ENCODE measurements at places on chromosomes 5 and 9.

DNA sequence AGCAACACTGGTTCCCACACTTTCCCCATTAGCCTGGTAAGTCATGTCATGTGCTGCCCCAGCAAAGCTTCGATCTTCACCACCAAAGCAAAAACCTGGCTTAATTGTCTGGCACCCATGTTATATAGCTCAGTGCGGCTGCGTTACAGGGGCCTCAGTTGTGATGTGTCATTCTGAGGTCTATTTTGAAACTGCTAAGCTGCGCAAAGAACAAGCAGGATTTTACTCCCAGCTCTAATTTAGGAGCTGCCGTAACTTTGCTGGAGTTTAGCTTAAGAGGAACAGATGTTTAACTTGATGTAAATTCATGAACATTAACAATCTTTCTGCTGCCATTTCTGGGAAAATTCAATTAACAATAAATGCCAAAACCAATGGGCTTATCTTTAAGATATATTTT lies 274.1 kb downstream of the HSPA4 start:
- DNase-seq: no peak

DNA sequence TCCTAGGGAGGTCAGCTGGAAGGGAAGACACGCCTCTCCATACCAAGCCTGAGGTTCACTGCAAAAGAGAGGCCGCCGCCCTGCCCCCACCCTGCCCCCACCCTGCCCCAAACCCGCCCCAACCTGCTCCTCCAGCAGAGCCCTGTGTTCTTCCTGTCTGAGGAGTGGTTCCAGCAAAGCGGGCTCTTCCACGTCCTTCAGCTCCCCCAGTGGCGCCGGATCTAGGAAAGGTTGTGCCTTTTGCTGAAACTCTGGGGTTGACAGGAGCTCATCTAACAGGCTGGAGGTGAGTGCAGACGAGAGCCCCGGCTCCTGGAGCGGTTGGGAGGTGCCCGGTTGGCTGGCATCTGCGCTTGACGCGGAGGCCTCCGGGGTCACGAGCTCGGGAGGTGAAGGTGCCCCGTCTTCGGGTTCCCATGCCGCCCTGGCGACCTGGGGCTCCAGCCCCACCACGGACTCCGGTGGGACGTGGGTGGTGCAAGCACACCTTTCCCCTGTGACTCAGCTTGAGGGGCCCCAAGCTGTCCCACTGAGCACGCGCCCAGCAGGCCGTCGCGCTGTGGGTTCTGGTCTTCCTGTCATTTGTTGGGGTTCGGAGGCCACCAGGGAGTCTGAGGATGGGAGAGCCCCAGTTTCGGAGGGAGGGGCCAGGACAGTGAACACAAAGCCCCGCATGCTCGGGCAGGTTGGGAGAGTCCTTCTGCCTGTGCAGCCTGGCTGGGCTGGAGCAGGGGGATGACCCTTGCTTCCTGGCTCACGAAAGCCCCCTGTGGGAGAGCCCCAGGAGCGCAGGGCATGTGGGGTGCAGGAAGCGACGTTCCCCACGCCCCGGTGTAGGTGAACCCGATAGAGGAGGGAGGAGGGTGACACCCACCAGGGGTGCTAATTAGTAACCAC lies 1467.1 kb downstream of the FOXD4L5 start:
- peak; percentile 23 for DNase-seq

- no peak for DNase-seq
These were observed 103.4 kb downstream of the MED10 start for GRCh38 chr5:6274846-6275543.

DNA sequence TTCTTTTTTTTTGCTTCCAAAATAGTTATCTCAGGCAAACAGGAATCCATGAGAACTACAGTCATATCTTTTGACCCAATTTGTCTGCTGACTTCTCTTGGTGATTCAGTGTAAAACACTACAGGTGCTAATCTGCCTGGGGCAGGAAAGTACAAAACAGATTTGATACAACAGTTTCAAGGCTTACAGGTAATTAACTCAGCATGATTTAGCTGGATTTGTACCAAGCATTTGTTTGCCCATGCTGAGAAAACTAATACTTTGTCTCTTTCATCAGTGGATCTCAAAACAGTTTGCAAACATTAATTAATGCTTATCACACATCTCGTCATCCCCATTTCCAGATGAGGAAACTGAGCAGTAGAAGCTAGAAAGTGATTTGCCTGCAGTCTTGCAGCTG lies 312.5 kb upstream of the SEMA6A start:
- no peak for DNase-seq

DNA sequence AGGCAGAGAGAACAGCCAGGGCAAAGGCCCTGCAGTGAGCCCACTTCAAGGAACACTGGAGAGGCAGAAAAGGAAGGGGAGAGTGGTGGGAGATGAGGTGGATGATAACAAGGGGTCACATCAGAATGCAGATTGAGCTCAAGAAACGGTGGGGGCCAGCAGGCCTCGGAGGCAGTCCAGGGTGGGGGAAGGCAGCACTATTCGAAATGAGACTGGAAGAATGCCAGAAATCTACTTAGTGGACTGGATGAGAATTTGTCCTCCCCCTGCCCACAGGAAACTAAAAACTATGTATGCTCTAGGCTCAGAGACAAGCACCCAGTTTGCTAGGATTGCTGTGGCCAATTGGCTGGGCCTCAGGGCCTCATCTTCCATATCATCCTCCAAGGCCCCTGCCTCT lies 148.7 kb downstream of the ADAMTS12 start:
- DNase-seq: no peak

DNA sequence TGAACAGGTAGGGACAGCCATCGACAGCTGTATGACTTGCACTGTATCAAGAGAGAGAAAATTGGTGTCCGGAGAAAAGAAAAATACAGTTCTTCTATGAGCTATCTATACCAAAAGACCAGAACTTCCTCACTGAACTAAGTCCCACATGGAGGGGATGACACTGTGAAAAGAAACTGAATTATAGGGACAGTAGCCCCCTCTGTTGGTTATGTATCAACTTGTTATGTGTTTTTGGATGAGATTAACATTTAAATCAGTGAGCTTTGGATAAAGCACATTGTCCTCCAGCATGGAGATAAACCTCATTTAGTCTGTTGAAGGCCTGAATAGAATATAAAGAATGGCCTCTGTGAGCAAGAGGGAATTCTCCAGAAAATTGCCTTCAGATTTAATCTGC lies 176.6 kb upstream of the SH3GL2 start:
- DNase-seq: peak; percentile 26

GRCh38 chr5:141805874-141806595 lies 72.2 kb downstream of the PCDH1 start:
- no peak for DNase-seq

GRCh38 chr5:143231973-143232812 lies 171.3 kb downstream of the NR3C1 start:
- no peak for DNase-seq

DNA sequence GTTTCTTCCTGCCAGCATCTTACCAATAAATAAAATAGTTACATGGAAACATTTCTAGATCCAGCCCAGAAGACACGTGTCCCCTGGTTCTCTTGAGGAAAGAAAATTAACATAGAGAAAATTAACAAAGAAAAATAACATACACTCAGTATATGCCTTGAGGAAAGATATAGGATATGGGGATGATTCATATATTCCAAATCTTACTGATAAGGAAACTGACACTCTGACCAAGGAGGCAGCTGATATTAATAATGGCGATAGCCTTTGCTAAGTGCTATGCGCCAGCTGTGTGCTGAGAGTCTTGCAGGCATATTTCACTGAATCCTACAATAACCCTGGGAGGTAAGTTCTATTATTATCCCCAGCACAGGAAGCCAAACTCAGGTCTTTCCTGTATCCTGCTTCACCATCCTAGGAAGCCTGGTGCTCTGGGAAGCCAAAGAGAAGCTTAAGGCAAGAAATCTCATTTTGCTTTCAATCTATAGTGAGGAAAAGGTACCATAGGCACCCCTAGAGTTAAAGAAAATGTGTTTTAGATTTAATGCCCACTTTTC lies 302.7 kb upstream of the NREP start:
- no peak for DNase-seq

DNA sequence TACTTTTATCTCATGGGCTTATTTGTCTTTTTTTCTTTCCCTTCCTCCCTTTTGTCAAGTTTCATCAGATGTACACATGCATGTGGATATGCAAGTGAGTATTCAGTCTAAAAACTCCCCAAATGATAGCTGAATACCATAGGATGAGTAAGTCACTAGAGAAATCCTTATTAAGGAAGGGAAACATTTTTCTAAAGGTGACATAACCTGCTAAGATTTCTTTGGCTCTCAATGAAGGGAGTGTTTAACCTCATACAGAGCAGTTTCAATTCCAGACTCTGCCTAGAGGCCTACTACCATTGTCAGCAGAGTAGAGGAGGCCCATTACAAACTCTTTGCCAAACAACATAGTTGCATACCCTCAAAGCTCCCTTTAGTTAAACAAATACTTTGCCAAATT lies 192.4 kb downstream of the ARHGEF28 start:
- peak; percentile 70 for DNase-seq

DNA sequence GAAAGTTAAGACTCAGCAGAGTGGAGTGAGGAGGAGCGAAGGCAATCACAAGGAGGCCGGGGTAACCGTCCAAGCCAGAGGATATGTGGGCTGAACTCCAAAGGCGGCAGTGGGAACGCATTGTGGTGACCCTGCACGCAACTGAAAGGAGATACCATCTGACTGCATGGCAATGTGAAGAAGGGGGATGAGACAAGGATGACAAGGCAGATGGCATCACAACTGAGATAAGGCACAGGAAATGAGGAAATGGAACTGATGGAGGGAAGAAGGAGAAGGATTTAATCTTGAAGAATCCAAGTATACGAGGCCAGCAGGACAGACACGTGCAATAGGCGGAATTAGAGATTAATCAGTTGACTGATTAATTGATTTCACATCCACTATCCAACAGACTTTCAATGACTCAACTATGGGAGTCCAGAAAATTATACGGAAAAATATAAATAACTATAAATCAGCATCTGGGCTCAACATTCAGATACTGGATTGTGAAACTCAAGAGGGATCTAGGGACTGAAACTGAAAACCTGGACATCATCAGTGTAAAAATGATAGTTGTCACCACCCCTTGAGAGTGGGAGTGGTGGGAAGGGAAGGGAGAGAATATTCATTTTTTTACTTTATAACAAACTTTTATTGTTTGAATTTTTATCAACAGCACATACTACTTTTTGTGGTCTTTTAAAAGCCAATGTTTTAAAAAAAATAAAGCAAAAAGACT lies 86.1 kb downstream of the ARL15 start:
- no peak for DNase-seq

GRCh38 chr5:155886311-155887031 lies 440.5 kb upstream of the SGCD start:
- DNase-seq: no peak

DNA sequence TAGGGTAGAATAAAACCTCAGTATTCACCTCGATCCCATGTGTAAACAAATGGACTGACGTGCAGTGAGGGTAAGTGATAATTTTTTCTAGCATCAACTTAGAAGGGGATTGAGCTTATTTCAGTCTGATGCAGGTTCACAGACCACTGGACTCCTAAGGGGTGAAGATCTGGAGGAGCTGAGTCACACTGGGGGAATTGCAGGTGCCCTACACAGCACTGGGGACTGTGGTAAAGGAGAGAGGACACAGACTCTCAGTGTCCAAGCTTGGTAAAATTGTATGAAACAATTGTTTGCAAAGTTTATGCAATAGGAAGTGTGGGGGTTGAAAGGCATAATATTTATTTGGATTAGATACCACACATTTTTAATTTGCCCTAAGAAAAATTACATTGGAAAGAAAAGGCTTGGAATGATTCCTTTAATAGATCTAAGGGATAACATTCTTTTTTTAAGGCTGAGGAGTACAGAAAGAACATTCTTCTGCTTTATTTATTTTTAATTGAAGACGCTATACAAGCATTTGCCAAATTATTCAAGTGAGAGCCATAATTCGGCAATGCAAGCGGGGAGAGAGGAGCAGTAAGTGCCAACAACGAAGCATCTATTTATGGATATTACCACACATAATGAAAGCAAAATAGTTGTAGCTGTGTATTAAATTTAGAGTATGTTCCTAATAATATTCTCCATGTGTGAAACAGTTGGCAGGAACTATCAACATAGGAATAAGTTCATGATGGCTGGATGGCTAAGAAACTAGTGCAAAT lies 766.9 kb upstream of the ADAMTS16 start:
- DNase-seq: no peak

DNA sequence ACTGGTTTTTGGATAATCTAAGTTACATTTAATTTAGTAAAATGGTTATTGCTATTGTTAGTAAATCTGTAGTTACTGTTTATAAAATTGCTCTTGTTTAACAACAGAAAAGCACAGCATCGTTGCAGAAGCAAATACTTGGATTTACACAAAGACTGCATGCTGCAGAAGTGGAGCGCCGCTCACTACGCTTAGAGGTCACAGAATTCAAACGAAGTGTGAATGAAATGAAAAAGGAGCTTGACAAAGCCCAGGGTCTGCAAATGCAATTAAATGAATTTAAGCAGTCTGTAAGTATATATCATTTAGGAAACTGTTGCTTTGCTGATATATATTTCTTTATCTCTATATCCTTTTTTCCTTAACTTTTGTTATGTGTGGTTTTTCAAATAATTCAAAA lies 226.0 kb downstream of the CCDC171 start:
- no peak for DNase-seq

GRCh38 chr5:75720882-75721281 lies 3.6 kb upstream of the POC5 start:
- DNase-seq: no peak

- no peak for DNase-seq
These were observed 5.8 kb downstream of the MFAP3 start for GRCh38 chr5:154044581-154044980.

GRCh38 chr9:35726931-35727330 lies 5.1 kb downstream of the TLN1 start:
- DNase-seq: peak; percentile 54

DNA sequence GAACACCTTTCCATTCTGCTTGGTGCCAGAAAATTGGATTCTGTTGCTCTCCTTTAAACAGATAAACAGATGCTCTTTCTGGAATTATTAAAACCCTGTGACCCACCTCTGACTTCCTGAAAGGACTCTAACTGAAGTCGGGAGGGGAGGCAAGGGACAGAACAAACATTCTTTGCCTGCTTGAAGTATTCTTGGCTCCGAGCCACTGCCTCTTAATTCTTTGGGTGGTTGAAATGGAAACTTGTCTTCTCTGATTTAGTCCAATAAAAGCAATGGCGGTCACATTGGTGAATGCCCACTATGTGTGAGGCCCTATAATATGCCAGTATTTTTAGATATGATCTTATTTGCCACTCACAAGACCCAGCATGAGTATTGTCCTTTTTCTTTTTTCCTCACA lies 236.8 kb downstream of the SLIT3 start:
- DNase-seq: peak; percentile 18

DNA sequence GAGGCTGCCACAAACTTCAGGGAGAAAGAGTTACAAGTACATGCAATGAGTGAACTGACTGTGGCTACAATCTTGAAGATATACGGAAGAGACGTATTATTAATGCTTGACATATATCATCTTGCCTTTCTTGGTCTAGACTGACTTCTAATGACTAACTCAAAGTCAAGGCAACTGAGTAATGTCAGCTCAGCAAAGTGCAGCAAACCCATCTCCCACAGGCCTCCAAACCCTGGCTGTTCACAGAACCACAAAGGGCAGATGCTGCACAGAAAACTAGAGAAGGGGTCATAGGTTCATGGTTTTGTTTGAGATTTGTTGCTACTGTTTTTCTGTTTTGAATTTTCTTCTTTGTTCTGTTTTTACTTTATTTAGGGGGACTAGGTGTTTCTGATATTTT lies 21.0 kb downstream of the IL7R start:
- DNase-seq: no peak

- DNase-seq: no peak
These were observed 234.1 kb upstream of the DMRT1 start for GRCh38 chr9:607417-607816.

GRCh38 chr9:134320868-134321471 lies 5.3 kb upstream of the RXRA start:
- DNase-seq: no peak

GRCh38 chr5:92588876-92589275 lies 992.1 kb downstream of the NR2F1-AS1 start:
- no peak for DNase-seq
